Neural progenitor cell (in vitro differentiated cells): ENCODE measurements at places on chromosomes 4 and X. TPM values are rescaled to one million over a fixed set of nuclear protein-coding genes. Genes with fewer than 3 reads are reported as not detected.
A peak's percentile ranks its signal among the peaks of the same experiment; 100 is the strongest.

- DNase-seq: no peak
Observed at GRCh38 chrX:69311936-69312670, 146.8 kb upstream of the PJA1 start.

The ALB gene
- total RNA-seq: 0.09 and 0.96 TPM in 2 replicates

GRCh38 chr4:143701365-143701764 lies 890 bp upstream of the FREM3 start:
- DNase-seq: no peak

DNA sequence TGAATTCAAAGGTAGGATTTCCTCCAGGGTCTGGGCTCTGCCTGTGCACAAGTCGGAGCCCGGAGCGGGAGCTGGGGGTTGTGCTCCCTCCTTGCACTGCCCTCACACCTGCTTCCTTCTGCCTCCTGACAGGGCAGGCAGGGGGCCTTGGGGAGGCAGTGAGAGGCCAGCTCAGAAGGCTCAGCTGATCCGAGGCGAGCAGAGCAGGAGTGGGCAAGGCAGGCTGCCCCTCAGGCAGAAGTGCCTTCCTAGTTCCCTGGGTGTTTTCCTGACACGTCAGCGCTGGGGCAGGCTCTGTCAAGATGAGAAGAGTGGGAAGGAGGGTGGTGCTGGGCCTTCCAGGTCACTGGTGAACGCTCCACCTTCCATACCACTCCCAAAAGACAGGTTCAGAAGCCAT lies 5.5 kb upstream of the IRAK1 start:
- DNase-seq: no peak

DNA sequence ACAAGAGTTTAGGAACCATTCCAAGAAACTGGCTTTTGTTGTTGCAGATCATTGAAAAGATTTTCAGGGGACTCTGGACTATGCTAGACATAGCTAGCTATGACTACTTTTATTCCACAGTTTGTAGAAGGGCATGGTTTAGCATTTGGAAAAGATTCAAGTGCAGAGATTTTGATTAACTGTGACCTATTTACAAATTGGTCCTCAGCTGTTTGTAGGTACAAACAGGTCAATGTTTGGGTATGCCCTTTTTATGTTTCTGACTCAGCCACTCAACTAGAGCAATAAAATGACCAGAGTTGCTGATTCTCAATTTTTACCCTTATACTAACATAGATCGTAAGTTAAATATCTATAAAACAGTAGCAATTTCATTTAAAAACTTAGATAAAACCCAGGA lies 46.7 kb downstream of the IGFBP7 start:
- no peak for DNase-seq

- DNase-seq: no peak
Observed at GRCh38 chr4:44662623-44663005, 11.2 kb upstream of the YIPF7 start.

GRCh38 chr4:146285037-146285436 lies 70.7 kb downstream of the REELD1 start:
- no peak for DNase-seq

- peak; percentile 43 for DNase-seq
Observed at GRCh38 chr4:101280866-101281600, 66.3 kb downstream of the PPP3CA start.

DNA sequence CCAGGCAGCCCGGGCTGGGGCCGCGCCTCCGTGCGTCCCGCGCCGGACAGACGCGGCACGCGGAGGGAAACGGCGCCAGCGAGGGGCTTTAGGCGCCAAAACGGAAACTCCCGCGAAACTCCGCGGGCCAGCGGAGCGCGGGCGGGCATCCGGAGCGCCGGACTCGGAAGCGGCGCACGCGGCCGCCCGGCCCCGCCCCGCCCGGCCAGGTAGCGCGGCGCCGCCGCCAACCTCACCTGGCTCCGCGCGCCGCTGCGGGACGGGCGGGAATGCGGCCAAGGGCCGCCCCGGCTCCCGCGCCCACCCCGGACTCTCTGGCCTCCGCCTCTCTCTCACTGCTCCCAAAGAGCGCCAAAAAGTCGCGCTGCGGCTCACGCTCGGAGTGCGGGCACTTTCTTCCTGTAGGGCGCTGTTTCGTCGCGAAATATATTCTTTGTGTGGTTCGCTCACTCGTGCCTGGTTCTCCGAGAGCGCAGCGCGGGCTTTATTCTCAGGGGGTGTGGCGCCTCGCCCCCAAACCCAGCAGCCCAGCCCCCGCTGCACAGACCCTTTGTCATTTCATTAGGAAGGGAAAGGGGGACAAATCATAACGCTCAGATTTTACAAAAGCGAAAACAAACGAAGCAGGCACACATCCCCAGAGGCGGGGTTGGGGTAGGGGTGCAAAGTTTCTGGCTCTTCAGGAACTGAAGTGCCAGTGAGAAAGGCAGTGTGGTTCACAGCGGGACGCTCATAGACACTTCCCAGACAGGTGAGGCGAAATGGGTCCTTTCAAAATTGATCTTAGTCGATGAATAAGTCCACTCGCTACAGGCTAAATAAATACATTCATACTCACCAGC lies 961 bp upstream of the MBNL3 start:
- DNase-seq: peak; percentile 66

The MAOA gene
- total RNA-seq: 4.4 and 12.7 TPM in 2 replicates

DNA sequence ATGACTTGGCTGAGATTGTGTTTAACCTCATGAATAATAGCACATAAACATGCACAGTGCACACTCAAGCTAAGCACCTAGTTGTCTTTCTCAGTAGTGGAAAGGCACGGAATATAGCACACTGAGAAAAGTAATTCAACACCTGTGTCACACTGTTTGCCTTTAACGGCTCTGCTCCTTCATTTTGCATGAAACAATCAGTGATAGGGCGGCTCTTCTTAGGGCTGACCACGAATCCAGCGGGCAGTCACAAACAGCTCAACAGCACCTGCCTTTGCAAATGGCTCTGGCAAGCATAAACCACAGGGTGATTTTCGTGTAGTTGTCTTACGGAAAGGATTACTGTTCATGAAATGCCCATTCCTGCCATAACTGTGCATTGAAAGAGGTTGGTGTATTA lies 954.0 kb upstream of the TENM3 start:
- peak; percentile 7 for DNase-seq

DNA sequence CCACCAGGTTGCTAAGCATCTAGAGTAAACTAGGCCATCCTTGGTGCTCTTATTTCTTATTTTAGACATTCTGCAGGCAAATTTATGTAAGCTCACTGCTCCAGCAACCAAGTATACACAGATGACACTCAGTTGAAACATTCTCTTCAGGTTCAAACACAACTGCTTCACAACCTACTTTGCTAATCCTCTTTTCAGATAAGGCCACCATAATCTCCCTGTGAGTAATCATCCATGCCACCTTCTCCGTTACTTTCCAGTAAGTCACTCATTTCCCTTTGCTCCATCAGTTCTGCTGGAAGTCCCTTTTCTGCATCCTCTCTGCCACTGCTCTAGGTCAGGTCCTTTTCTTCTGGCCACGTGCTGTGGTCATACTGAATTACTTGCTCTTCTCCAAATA lies 120.2 kb upstream of the WDFY3 start:
- no peak for DNase-seq

The DCAF8L2 gene
- total RNA-seq: not detected in 2 replicates

DNA sequence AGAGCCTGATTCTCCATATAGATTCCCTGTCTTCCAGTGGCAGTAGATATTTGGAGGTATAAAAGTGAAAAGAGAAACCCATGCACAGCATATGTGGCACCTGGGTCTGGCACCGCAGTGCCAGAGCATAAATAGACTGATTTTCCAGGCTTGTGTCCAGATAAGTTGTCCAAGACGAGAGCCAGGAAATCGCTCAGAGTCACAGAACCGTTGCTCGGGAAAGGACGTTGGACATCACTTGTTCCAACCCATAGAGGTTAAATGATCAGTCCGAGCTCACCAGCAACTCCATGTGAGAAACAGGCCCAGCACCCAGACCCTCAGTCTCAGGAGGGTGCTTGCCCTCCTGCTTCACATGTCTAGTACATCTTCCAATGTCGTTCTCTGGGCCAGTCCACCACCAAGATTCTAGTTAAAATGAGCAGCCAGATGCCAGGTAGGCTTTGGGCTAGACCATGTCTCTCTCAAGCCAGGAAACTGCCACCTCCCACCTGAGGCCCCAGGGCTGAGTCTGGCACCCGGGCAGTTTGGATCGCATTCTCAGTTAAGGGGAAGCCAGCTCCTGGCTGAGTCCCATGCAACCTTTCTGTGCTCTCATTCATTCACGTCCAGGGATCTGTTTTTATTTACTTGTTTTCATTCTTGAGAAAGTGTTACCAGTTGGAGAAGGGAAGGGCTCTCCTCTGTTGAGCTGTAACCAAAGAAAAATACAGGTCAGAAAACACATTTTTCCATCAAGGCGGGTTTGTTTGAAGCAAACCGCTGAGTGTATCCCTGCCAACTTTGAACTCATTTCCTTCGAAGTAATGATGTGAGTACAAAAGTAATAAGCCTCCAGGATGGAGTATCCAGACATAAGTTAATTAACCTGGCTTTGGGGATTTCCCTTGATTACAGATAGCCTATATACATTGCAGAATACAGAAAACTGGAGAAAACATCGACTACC lies 91.7 kb downstream of the PHOX2B start:
- no peak for DNase-seq

The LUZP4 gene
- total RNA-seq: not detected in 2 replicates
